ENCODE measurements at places on chromosomes 7 and 10.

DNA sequence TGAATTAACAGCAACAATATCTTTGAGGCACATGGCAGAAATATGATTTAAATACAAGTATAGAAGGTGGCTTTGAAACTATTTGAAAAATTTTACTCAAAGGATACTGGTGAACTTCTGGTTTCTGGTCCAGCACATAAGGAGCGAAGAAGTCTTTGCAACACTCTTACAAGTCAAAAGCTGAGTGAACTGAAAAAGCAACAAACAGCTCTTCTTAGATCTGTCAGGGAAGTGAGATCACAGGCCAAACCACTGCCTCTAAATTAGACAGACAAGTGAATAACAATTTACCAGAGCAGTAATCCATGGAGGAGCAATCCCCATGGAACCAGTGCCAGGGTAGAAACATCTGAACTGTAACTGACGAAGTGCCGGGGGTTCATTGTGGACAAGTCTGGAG is 9.6 kb upstream of the VWC2 start:
- no peak for DNase-seq

DNA sequence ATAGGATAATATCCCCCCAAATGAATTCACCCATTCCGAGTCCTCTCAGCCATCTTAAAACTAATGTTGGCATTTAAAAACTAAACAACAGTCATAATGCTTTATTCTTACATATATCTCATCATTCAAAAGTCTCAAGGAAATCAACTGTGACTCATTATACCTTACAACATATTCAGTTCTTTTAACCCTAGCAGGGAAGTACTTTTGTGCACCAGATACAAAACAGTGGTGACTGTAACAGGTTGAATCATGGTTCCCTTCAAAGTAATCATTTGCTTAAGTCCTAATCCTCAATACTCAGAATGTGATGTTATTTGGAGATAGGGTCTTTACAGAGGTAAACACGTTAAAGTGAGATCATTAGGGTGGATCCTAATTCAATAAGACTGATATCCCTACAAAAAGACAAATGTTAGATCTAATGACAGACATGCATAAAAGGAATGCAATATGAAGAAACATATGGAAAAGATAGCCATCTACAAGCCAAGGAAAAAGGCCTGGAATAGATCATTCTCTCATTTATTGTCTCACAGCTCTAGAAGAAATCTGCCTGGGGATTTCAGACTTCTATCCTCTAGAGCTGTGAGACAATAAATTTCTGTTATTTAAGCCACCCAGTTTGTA is 42.3 kb downstream of the RELN start:
- DNase-seq, result no peak

DNA sequence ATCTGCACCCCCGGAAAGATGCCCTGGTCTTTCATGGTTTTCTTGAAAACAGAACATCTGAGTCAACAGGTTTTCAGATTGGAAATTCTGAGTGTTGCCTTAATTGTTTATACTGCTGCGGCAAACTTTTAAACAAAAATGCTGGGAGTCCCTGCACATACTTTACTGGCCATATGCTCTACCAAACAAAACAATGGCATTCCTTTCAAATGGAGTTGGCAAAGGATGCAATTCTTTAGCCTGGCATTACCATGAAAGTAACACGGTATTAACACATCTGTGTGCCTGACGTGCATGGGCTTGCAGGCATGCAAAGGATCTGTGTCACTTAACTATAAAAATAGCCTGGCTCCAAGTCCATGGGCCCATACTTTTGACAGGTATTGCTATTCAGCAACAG is 4.2 kb downstream of the INHBA start:
- DNase-seq, result no peak

DNA sequence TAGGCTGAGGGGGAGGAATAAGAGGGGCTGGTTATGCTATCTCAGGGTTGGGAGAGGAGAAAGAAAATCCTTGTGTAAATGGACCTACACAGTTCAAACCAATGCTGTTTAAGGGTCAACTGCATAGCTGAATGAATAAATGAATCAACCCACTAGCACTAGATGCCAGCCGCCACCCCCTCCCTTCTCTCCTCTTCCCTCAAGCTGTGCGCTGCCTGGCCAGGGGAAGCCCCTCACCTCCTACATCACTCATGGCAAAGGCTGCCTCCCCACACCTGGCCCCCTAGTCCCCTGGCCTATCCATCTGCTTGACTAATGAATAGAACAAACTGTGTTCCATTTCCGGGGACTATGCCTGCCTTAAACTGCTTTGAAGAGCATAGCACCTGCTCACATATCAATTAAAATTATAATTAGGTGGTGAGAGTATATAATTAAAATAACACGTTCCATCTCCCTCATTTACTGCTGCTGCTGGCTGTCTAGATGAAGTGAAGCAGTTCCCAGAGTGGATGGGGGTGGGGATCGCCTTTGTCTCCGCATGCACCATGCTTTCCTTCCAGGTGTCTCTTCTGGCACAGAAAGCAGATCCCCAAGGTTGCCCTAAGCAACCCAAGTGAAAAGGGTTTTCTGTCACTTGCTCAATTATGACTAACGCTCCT is 32.6 kb downstream of the GRID1 start:
- no peak for DNase-seq

- DNase-seq, result no peak
Measured at GRCh38 chr7:14504134-14504533, 398.4 kb downstream of the DGKB start.

GRCh38 chr10:131735577-131735976 is 165.2 kb upstream of the PPP2R2D start:
- no peak for DNase-seq

GRCh38 chr10:59176241-59177030 is at the start of gene PHYHIPL:
Gene PHYHIPL (plus strand): TSS chr10:59176643. CDS start chr10:59176854, 211 bp downstream.
- DNase-seq, result peak; percentile 51

DNA sequence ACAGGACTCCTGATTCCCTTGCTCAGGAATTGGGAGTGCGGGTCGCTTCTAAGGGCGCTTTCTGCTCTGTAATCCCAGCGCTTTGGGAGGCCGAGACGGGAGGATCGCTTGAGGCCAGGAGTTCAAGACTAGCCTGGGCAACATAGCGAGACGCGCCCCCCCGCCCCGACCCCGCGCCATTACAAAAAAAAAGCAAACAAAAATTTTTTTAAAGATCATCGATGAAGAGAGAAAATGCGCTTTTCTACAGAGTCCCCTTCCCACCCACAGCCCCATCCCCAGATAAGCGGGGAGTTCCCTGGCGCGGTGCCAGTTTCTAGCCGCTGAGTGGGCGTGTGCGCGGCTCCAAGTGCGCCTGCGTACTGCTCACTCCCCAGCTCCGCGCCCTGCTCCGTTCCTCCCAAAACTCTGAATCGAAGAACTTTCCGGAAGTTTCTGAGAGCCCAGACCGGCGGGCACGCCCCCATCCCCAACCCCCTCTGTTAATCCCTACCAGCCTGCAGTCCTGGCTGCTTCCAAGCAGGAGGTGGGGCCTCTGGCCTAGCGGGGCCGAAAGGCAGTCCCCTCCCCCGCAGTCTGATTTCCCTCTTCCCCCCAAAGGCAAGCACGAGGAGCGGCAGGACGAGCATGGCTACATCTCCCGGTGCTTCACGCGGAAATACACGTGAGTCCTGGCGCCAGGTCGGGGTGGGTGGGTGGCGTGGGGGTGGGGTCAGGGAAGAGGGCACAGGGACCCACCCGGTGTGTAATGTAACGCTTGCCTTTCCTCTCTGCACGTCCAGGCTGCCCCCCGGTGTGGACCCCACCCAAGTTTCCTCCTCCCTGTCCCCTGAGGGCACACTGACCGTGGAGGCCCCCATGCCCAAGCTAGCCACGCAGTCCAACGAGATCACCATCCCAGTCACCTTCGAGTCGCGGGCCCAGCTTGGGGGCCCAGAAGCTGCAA is 1.0 kb downstream of the HSPB1 start:
- peak; percentile 61 for DNase-seq

- no peak for DNase-seq
Measured at GRCh38 chr7:49187543-49188268, 263.4 kb downstream of the CDC14C start.

DNA sequence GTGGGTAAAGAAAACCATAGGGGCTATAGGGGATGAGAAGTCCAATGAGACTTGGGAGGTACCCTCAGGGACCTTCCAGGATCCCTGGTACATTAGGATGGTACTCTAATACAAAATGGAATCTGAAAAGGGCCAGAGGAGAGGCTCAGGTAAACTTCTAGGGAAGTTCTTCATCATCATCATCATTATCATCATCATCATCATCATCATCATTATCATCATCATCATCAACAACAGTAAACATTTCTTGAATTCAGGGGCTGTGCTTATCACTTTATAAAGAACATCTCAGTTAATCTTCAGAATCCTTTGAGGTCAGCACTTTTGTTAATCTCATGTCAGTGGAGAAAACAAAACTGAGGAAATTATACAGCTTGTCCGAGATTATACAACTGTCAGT is 50.1 kb downstream of the PLPP4 start:
- DNase-seq, result no peak

DNA sequence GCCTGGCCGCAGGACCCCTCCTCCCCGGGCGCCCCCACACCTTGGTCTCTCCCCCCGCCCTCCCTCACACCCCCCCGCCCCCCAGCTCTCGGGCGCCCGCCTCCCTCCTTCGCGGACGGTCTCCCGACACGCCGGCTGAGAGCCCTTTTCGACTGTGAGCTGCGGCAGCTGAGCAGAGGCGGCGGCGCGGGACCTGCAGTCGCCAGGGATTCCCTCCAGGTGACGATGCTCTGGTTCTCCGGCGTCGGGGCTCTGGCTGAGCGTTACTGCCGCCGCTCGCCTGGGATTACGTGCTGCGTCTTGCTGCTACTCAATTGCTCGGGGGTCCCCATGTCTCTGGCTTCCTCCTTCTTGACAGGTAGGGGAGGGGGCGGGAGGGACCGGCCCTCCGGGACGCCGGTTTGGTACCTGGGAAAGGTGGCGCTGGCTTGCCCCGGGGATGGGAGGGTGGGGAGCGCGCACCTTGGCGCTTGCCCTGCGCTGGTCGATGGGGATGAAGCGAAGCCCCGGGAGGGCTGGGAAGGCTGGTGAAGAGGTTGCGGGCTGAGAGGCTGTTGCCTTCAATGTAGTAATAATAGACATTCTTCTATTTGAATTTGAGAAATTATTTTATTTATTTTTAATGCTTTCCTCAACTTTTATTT is at the start of gene BMPER:
Gene BMPER (plus strand): TSS at position 151 of the 644 bp plus-strand sequence. CDS start 75 bp downstream, at position 226.
- DNase-seq, result no peak

- DNase-seq, result no peak
Measured at GRCh38 chr7:48111596-48111995, 22.5 kb downstream of the UPP1 start.

DNA sequence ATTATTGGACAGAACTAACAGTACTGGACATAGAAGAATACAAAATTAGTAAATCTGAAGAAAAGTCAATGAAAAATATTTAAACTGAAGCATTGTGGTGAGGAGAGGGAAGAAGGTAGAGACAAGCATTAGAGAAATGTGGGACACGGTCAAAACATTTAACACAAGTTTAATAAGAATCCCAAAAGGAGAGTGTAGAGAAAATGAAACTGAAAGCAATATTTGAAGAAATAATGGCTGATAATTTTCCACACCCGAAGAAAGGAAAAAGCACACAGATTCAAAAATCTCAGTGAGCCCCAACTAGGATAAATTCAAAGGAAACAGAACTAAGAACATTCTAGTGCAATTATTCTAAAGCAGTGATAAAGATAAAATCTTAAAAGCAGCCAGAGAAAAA is 126.4 kb upstream of the LRRTM3 start:
- no peak for DNase-seq

DNA sequence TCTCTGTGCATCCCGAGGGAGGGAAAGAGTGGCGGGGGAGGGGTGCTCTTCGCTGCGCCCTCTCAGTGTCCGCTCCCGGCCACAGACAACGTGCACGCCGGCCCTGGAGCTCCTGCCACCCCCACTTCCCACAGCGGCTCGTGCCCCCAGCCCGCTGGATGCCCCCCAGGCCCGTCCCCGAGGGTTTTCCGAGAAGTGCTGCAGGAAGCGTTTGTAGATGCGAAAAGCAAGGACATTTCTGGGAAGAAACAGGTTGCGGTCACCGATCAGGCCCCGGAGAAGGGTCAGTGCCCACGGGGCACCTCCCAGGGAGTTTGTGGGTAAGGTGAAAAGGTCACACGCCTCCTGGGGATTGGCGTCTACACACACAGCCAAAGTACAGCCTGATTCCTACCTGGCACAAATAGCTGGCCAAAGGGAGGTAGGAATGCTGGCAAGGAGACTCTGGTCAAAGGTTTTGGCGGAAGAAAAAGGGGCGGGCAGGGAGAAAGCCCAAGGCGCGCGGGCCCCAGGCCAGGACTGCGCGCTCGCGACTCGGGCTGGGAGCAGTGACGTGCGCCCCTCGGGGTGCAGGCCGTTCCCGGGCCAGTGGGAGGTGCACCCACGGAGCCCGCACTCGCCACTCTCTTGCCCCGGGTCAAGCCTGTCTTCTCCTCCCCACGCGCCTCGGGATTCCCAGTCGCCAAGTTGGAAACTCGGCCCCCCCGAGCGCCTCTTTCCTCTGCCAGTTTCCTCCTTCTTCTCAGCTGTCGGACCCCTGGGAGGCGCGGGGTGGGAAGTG is 1.5 kb upstream of the NRP1 start:
- DNase-seq, result peak; percentile 28

GRCh38 chr7:152354061-152354460 is 81.7 kb downstream of the KMT2C start:
- no peak for DNase-seq

DNA sequence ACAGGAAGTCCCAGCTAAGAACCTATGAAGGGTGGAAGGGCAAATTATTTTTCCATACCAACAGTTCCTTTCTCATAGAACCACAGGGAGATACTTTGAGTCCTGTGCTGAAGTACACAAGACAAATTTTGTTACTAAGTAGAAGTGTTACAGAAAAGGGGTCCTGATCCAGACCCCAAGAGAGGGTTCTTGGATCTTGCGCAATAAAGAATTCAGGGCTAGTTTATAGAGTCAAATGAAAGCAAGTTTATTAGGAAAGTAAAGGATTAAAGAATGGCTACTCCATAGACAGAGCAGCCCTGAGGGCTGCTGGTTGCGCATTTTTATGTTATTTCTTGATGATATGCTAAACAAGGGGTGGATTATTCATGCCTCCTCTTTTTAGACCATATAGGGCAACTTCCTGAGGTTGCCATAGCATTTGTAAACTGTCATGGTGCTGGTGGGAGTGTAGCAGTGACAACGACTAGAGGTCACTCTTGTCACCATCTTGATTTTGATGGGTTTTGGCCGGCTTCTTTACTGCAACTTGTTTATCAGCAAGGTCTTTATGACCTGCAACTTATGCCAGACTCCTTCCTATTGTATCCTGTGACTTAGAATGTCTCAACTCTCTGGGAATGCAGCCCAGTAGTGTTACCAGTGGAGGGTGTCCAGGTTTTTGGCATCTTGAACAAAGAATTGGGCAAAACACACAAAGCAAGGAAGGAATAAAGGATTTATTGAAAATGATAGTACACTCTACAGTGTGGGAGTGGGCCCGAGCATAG is 409.4 kb downstream of the SH2D4B start:
- DNase-seq, result no peak

DNA sequence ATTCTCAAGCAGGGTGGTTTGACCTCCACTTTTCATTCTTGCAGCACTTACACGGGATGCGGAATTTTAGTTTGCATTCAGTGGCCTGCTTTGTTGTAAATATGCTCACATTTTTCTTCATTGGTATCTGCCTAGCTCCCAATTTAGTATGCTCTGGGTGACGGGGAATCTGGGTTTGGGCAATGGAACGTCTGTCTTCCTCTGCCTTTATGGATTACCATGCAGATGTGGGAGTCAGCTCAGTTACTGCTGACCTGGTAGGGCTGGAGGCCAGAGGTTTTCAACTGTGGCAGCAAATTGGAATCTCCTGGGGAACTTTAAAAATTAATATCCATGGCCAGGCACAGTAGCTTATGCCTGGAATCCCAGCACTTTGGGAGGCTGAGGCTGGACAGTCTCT is 161.6 kb downstream of the CAMK1D start:
- no peak for DNase-seq

- DNase-seq, result no peak
Measured at GRCh38 chr10:73359492-73359891, 828 bp upstream of the CFAP70 start.
